ENCODE measurements at places on chromosomes 5 and 9.

DNA sequence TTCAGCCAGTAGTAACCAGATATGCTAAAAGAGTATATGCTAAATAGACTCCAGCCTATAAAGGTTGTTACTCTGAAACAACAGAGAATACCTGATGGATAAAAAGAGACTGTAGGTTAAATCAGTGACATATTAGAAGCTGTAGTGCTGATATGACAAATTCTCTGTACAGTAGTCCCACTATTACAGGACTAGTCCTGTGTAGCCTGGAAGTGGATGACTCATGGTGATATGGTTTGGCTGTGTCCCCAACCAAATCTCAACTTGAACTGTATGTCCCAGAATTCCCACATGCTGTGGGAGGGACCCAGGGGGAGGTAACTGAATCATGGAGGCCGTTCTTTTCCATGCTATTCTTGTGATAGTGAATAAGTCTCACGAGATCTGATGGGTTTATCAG, 276.2 kb upstream of the POU5F2 start:
- peak; percentile 48 for DNase-seq

DNA sequence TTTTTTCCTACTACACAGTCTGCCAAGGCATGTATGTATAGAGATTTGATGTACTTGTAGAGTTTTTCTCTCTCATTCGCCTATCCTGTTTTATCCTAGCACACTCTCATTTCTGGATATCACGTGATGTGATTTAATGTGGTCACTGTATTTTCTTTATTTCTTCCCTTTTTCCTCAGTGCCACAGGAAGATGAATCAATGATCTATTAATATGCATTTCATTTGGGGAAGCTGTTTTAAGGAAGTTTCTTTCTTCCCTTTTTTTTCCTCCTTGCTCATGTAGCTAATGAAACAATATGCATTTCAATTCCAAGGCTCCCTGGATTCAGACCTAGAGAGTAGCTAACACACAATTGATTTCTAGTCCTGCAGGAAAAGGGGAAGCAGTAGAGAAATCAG, 506.3 kb upstream of the WWC1 start:
- DNase-seq = no peak

DNA sequence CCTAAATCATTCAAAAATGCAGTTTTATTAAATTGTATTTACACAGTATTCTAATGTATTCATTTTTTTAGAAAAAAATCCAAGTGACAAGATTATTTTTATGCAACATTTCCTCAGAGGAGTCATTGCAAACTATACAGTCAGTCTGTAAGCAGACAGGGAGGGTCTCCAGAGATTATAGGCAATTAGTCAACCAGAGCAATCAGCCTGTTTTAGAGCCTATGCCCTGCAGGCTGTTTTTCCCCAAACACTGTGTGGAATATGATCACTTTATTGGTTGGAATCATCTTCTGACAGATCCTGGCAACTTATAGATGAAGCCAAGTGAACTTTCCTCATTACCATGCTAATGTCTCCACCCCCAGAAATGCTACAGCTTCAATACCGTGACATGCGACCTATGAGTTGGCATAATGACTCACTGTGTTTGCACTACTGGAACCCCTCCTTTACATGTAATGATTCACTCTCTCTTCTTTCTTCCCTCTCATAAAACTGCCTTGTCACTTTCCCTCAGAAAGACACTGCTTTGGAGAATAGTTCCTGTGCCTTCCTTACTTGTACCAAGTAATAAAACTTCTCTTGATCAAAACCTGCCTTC, 577.7 kb upstream of the FTMT start:
- DNase-seq = peak; percentile 92

DNA sequence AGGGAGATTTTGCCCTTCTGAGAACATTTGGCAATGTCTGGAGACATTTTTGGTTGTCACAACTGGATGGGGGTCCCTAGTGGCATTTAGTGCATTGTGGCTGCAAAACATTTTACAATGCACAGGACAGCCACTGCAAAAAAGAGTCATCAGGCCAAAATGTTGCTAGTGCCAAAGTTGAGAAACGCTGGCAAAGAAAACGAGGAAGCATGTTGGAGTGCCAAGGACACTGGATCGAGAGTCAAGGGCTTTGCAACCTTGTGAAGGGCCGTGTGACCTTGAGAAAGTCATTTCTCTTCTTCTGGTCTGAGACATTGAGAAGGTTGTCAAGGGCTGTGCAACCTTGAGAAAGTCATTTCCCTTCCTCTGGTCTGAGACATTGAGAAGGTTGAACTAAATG, 45.7 kb upstream of the FRRS1L start:
- DNase-seq = no peak

DNA sequence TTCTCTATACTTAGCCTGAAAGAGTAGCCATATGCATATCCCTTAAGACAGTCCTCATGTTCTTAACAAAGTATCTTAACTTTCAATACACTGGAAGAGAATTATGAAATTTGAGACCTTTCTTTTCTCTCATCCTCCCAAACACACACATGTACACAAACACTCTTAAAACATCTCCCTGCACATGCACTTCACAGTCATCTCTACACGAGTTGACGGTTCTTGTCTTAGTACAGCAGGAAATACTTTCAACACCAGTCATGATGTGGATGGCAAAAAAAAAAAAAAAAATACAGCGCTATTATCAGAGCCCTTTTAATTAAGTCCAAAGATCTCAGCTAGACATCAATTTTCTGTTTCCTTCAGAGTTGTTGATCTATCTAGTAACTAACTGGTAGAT, 43.6 kb upstream of the PCSK1 start:
- peak; percentile 64 for DNase-seq

- DNase-seq = no peak
These were observed 7.5 kb upstream of the PLCXD3 start for GRCh38 chr5:41517909-41518308.

- DNase-seq = no peak
These were observed 499.6 kb upstream of the MPDZ start for GRCh38 chr9:13779106-13779505.

- DNase-seq = no peak
These were observed 144.7 kb downstream of the OSTF1 start for GRCh38 chr9:75233011-75233410.

- DNase-seq = no peak
These were observed 186.7 kb downstream of the SYK start for GRCh38 chr9:90988318-90988717.

DNA sequence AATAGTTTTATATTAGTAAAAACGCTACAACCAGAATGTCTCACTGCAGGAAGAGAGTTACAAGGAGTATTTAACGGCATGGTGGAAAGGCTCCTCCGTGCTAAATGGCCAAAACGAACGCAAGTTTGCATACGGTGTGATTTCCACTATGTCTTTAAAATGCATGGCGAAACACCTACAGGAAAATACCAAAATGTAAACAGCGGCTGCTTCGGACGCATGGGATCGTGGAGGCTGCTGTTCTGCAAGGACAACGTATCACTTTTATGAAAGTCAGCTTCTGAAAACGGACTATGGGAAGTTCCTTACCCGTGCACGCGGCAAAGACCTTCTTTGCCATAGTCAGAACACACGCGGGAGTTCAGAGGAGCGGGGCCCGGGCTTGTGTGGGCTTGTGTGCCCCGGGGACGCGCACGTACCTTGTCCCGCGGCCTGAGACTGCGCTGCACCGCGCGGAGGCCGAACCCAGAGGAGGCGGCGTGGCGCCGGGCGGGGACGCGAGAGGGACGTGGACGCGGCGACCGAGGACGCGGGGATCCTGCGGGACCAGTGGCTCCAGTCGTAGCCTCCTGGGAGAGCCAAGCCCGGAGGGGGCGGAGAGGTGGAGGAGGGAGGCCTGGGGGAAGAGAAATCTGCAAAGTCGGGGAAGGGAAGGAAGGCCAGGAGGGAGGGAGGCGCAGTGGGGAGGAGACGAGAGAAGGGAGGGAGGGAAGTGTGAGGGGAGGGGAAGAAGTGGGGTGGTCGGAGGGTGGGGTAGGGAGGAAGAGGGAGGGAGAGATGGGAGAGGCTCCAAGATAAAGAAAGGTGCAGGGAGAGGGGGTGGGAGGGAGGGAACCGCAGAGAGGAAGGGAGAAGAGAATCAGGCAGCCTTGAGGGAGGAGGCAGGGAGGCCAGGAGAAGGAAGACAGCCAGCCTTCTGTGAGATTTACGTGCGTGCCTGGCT, at the start of gene CMBL:
CMBL (minus strand) TSS at position 697 of the 943 bp plus-strand sequence. CDS start 17,140 bp downstream, outside the sequence.
- peak; percentile 65 for DNase-seq

GRCh38 chr5:76585783-76586217, 37.4 kb downstream of the F2RL2 start:
- no peak for DNase-seq

DNA sequence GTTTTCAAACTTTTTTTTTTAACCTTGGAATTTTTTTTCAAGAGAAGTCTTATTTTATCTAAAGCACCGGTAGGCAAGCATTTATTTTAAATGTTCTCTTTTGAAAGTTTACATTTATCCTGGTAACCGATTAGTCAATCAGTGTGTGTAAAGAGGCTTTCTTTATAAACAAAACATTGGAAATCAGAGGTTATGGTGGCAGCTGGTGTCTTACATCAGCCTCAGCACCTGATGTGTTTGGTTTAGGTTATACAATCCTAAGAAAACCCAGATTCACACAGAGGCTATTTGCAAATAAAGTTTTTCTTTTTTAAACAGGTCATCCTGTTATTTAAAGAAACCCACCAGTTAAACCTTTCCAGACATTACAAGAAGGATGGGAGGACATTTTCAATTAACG, 173.3 kb upstream of the GDNF start:
- DNase-seq = no peak

DNA sequence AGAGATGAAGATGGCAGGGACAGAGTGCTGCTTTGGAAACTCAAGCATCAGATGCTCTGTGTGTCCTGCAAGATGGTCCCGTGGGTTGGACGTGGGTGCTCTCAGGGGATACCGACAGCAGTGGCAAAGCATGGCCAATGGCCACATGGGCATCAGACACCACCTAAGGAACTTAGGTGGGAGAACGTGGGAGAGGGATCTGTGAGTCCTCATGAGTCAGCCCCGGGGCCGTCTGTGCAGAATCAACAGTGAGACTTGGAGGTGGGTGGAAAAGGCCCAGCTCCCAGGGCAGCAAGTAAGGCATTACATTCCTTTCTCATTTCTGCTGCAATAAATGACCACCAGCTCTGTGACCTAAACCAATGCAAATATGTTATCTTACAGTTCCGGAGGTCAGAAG, 77.0 kb downstream of the RAD23B start:
- DNase-seq = no peak

- no peak for DNase-seq
These were observed 66.3 kb upstream of the COL5A1 start for GRCh38 chr9:134575103-134575900.

DNA sequence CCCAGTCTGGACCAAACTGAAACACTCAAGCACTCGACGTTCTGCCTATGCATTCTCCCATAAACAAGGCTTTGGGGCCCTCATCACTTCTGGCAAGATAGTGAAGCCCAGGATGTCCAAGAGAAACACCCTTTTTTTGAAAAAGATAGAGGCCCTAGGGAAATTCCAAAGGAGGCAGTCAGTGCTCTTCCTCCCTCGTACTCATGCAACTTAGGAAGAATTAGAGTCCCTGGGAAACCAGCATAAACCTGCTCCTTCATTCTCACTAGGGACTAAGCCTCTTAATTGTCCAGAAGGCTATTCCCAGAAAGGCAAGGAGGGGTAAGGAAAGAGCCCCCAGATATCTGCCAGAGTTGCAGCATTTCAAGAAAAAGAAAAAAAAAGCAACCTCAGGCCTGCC, 7.8 kb upstream of the RUSC2 start:
- no peak for DNase-seq

DNA sequence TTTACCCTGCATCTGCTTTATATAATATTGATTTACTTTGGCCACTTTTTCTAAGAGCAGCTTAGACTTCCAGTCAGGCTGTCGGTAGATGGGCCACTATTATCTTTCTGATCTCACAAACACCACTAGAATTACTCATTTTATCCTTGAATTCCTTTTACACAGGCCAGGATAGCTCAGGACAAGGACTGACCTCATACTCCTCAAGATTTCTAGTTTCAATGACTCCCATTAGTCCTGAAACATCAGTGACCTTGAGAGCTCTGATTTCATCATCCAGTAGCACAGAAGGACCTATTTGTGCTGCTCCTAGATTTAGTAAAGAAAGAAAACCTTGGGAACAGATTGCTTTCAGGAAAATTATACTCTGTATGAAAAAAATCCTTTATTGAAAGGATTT, 727.9 kb upstream of the PTPRD start:
- DNase-seq = no peak

- no peak for DNase-seq
These were observed 15.0 kb downstream of the CACNA1B start for GRCh38 chr9:137892424-137893191.

DNA sequence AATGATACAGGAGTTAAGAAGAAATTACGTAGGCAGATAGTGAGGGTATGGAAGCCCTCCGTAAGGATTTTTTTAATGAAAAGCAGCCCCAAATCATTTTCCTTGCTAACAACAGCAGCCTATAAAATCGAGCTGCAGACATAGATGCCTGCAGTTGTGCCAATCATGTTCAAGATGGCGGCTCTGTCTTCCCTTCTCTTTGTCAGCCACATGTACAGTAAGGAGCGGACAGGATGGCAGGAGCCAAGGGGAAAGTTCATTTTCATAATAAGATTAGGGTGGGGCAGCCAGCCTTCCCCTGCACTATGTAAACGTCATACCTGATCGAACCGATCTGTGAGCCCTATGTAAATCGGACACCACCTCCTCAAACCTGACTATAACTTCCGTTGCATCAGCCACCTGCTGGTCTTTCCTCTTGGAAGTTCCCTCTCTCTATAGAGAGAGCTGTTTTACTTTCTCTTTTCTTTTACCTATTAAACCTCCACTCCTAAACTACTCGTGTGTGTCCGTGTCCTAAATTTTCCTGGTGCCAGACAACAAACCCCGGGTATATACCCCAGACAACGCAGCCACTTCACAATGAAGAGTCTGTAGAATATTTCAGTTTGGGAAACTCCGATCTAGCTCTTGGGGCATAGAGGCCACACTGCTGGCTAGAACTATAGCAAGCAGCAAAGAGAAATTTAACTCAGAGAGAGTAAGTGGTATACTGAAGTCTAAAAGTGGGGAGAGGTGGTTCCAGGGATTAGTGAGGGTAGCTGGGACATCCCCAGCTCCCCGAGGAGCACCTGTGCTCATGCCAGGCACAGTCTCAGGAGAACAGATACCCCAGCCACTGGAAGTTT, 20.8 kb upstream of the SLC24A2 start:
- no peak for DNase-seq

DNA sequence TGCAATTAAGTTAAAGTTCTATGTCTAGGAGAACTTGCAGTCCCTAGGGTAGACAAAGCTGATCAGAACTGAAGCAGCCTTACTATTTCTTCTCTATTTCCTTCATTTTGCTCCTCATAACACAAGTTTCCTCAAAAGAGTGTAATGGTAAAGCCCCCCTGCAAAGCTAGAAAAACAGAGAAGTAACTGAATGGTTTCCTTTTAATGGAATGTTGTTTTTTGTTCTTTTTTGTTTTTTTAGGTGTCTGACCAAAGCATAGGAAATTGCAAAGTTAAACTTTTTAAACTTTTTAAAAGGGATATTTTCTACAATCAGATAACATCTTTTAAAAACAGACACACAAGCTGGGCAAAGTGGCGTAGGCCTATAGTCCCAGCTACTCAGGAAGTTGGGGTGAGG, 145.7 kb downstream of the TLE1 start:
- no peak for DNase-seq

- no peak for DNase-seq
These were observed 41.6 kb upstream of the RICTOR start for GRCh38 chr5:39115644-39116343.

GRCh38 chr5:181188700-181189362, 16.2 kb downstream of the TRIM7 start:
- DNase-seq = peak; percentile 74

- DNase-seq = peak; percentile 22
These were observed 917.0 kb downstream of the MAT2B start for GRCh38 chr5:164422400-164422799.

- DNase-seq = peak; percentile 80
These were observed 204.0 kb downstream of the GADD45G start for GRCh38 chr9:89808756-89809181.

- no peak for DNase-seq
These were observed 550.3 kb upstream of the DMAC1 start for GRCh38 chr9:8349901-8350300.
